ENCODE measurements at places on chromosomes 4 and X.

DNA sequence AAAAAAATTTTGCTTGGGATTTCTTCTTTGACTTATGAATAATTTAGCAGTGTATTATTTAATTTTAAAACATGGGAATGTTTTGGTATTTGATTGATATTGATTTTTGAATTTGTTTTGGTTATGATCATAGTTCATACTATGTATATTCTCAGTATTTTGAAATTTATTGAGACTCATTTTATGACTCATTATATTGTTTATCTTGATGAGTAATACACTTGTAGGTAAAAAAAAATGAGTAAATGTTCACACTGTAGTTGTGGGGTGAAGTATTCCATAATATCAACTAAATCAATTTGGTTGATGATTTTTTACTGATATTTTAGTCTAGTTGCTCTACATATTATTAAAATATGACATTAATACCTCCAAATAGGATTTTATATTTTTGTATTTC lies 1142.2 kb downstream of the ADGRL3 start:
- DNase-seq = no peak

DNA sequence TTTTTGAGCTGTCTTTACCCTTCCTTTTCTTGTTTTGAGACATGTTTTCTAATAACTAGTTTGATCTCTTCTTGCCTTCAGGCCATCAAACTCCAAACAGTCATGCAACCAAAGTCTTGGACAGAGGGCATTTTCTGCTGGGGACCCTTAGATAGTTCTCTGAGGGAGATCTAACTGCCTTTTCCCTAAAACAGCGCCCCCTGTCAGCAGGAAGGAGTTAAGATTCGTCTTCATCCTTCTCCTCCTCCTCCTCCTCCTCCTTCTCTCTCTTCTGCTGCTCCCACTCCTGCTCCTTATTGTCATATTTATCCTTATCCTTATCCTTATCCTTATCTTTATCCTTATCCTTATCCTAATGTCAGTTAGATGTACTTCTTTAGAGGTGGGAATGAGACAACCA lies 417.2 kb downstream of the TRAM1L1 start:
- DNase-seq = no peak

GRCh38 chr4:8507196-8507570 lies 66.6 kb downstream of the TRMT44 start:
- no peak for DNase-seq

- DNase-seq = no peak
Observed at GRCh38 chr4:173526027-173526482, 4.0 kb downstream of the HAND2 start.

- no peak for DNase-seq
Observed at GRCh38 chr4:23654791-23655190, 235.1 kb downstream of the PPARGC1A start.

DNA sequence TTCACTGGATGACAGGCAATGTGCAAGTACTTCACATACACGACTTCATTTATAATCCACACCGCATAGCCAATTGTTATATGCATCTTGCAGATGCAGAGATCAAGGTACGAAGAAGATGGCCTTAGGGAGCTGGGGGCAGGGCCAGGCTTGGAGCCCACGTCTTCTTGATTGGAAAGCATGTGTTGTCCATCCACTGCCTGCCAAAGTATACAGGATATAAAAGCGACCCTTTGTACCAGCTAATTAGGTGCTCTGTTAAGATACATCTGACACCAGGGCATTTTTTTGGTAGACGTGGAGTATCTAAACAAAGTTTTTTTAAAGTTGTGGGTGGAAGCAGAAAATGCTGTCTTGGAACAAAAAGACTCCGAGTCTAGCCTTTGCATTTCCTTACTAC lies 1.4 kb downstream of the C4orf36 start:
- DNase-seq = no peak

GRCh38 chr4:42313872-42314271 lies 83.4 kb upstream of the SHISA3 start:
- no peak for DNase-seq

DNA sequence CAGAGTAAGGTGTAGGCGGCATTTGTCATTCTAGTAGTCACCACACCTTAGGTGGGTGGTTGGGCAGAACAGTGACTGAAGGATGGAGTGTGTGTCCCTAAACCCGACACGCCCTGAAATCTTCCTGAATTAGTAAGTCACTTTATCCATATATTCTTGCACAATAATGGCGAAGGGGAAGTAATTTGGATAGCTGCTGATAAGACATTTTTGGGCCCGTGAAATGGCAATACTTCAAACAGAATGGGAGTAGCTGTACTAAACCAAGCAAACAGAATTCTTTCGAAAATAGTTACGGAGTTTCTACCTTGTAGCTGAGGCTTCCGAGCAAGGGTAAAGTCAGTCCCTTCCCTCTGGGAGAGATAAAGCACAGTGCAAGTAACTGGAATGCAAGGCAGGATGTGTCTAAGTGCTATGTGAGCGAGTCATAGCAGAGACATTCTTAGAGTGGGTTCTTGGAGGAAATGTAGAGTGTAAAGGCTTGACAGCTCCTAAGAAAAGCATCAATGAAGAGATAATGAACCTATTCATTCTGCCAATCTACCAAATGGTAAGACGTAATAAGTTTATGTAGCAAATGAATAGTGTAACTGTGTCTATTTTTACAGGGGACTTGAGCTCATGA lies 72.8 kb downstream of the CLCN5 start:
- DNase-seq = no peak

DNA sequence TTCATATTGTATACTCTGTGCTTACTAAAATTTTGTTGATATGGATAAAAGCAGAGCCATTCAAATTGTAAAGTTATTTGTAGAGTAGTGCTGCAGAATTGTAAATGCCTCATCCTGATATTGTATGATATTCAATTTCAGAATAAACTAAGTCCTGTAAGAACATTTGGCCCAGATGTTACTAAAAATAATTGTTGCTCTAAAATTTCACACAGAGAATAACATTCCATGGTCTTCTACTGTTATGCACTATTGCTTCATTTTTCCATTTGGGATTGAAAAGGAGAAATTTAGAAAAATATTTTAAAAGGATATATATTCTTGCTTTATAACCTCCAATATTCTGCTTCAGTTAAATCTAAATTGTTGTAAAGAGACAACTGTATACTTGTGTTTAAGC lies 195.6 kb downstream of the LARP7 start:
- DNase-seq = no peak

GRCh38 chrX:276581-277201 lies 4.5 kb upstream of the PLCXD1 start:
- no peak for DNase-seq

DNA sequence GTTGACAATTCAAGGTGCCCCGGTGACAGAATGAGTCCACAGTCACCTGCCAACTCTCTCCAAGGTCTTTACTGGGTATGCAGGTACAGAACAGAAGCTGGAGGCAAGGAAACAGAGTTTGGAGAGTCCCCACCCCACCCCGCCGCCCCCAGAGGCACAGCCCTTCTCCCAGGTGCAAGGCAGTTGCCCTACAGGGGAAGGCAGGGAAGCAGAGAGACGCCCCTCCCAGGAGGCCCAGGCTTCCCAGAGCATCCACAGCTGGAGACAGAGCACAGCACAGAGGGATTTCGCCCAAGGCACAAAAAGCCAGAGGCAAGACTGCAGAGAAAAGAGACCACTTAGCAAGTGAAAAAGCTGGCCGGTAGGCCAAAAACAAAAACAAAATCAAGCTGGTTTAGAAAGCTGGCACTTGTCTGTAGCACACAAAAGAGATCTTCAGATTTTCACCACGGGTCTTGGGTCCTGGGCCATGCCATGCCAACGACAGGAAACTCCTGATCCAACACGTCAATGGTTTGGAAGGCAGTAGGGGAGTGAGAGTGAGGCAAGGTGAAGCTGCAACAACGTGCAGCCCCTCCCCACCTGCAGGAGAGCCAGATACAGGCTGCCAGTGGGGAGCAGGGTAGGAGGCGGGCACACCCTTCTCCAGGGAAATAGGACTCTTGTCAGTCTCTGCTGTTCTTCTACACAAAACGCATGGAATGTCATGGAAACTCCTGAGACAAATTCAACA lies 113.3 kb downstream of the AFAP1 start:
- DNase-seq = no peak
